Activated CD8-positive, alpha-beta T cell treated with anti-CD3 and anti-CD28 coated beads for 36 hours (primary cell): ENCODE measurements at places on chromosomes 13 and 19. TPM values are rescaled to one million over a fixed set of nuclear protein-coding genes. Genes with fewer than 3 reads are reported as not detected.

STK24 gene
- total RNA-seq: 118 TPM

DNA sequence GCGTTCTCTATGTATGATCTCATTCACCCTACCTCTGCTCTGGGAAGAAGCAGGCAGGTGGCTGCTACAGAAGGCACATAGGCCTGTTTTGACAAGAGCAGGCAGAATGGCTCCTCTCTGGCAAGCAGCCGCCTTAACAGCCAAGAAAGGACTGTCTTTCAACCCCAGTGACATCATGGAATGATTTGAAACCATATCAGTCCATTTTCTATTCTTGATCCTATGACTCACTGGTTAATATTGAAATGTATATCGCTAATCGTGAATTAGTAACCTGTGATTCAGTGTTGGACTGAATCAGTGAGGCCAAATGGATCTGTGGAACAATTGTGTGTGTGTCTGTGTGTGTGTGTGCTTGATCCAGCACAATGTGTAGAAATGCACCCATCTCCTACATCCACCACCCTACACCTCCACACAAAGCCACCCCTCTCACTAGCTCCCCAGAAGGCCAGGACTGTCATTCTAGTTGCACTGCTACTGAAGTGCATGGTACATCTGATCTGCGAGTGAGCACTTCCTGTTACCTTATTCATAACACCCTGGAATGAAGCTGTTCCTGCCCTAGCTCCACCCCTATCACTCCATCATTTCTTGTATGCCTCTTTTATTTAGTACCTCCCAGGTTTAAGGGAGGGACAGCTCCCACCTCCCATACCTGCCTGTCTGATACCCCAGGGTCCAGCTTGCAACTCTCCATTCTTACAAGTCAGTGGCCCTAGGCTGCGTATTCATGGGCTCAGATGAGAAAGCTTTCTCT is 460.0 kb downstream of the FOXO1 start:
- peak; percentile 58 for DNase-seq

- DNase-seq: peak; percentile 11
Observed at GRCh38 chr19:6803036-6803404, 30.5 kb downstream of the VAV1 start.

ICAM3 gene
- total RNA-seq: 107 TPM

CYP2A6 gene
- 0.41 TPM for total RNA-seq

DNA sequence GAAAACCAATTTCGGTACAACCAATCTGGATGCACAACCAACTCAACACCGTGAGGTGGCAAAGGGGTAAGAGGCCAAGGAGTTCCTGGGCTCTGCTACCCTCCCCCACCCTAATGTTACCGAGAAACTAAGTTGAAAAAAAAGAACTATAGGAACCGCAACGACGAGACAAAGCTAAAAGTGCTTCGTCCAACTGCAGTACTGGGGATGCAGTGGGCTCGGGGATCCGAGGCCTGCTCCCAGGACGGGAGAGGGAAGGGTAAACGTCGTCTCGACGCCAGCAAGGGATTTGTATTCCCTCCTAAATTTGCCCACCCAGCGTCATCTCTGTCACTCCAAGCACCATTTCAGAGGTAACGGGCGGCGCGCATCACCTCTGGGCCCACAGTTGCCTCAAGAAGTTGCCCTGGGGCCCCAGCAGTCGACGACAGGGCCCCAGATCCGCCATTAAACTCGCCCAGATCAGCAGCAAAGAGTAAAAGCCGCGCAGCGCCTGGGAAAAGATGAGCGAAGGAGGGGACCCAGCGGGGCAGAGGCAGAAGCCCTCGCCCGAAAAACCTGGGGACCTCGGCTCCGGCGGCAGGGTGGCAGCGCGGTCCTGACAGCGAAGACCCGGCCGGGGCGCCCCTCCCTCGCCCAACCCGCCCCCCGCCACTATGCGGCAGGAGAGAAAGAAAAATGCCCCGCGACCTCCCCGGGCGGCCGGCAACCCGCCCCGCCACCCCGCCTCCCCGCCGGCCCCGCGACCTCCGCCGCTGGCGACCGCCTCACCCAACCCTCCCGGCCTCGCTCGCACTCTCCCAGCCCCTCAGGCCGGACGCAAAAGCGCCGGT is 752 bp downstream of the ZMYM5 start:
- peak; percentile 69 for DNase-seq

- peak; percentile 40 for DNase-seq
Observed at GRCh38 chr13:99367663-99368448, 60.7 kb upstream of the GPR183 start.

IZUMO2 gene
- total RNA-seq: not detected

DNA sequence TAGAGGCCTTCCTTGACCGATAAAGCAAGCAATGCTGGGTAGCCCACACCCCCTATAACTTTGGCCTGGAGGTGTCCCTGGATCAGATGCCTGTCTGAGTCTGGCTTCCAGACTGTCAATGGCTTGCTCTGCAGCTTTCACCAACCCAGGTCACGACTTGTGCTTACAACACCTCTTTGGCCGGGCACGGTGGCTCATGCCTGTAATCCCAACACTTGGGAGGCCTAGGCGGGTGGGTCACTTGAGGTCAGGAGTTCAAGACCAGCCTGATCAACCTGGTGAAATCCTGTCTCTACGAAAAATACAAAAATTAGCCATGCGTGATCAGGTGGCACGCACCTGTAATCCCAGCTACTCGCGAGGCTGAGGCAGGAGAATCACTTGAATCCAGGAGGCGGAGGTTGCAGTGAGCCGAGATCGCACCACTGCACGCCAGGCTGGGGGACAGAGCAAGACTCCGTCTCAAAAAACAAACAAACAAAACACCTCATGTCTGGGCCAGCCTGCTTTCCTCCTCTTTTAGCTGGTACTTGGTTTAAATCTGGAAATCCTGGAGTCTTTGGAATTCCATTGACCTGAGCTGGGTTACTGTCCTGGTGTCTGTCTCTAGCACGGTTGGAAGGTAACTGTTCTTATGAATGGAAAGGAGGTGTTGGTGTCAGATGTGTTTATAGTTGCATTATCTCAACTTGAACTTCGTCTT is 10.3 kb upstream of the GARRE1 start:
- DNase-seq: no peak

ADPRHL1 gene
- 0.36 TPM for total RNA-seq

GRCh38 chr13:104522235-104523072 is 1456.2 kb upstream of the SLC10A2 start:
- DNase-seq: no peak

DNA sequence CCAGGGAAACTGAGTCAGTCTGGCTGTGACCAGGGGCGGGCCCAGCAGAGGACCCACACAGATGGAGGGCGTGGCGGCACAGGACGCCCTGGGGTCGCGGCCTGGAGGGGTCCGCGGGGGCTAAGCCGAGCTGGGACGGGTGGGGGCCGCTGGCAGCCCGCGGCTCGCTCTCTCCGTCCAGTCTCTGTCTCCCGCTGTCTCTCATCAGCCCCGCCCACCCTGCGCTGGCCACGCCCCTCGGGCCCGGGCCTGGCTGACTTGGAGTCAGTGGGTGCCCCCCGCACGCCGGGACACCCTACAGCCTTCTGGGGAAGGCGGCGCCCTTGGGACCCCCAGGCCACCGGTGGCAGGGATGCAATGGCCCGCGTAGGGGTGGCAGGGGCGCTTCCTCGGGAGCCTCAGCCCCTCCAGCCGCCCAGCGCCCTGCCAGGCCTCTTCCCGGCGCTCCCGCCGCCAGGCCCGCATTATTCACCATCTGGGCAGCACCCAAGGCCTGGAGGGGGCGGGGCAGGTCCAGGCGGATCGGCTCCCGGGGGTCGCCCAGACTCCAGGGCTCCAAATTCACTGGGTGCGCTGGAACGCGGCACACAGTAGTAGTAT is at the start of gene TBXA2R:
Gene TBXA2R, minus strand, starts transcription at position 186 of the 600 bp plus-strand sequence. CDS start 6,241 bp downstream, outside the sequence.
- DNase-seq: peak; percentile 83

- DNase-seq: no peak
Observed at GRCh38 chr19:4748589-4748988, 24.9 kb upstream of the DPP9 start.

PLIN4 gene
- not detected for total RNA-seq

DNA sequence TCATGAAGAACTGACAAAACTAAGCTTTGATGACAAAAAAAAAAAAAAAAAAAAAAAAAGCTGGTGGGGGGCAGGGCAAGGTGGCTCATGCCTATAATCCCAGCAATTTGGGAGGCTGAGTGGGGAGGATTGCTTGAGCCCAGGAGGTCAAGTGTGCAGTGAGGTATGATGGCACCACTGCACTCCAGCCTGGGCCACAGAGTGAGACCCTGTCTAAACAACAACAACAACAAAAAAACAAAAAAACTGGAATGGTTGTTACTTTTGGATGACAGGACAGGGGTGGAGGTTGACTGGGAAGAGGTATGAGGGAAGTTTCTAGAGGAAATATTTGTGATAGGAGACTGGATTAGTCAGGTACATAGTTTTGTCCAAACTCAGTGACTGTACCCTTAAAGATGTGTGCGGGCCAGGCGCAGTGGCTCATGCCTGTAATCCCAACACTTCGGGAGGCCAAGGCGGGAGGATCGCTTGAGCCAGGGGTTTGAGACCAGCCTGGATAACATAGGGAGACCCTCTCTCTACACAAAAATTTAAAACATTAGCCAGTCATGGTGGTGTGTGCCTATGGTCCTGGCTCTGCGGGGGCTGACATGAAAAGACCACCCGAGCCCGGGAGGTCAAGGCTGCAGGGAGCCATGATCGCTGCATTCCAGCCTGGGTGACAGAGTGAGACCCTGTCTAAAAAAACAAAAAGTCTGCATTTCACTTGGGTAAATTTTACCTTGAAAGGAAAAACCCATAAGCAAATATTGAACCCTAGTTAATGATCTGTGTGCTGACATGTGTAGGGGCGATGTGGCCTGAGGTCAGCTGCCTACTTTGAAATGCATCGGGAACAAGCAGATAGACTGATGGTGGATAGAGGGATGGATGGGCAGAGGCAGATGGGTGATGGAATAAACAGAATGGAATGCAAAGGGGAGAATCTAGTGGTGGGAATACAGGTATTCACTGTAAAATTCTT is 37.0 kb downstream of the CERS4 start:
- no peak for DNase-seq
